Activated CD4-positive, CD25-positive, alpha-beta regulatory T cell treated with anti-CD3 and anti-CD28 coated beads, Interleukin-2, amount 50 U/mL, for 24 hours (primary cell): ENCODE measurements at places on chromosomes 5 and 9.

DNA sequence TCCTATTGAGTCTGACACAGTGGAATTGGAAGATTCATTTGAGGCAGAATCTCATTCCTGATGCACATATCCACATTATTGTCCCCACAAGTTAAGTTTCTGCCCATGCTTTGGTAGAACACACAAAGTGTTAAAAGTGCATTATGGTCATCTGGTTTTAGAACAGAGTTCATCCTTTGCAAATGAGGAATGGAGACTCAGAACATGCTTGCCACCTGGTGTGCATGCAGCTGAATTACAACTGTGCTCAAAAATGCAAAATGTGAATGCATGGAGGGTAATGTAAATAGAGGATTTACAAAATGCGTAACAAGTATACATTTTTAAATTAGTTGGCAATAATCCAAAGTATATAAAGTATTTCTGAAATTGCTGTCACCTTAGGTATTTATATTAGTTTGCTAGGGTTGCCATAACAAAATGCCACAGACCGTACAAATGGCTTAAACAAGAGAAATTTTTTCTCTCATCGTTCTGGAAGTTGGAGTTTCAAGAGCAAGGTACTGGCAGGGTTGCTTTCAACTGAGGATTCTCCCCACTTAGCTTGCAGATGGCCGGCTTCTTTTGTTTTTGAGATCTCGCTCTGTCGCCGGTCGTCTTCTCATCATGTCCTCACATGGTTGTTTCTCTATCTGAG lies 671.1 kb downstream of the TAF11L14 start:
- ATAC-seq: no peak

GRCh38 chr9:88488166-88488565 lies 46.8 kb upstream of the NXNL2 start:
- no peak for ATAC-seq

- no peak for ATAC-seq
Measured at GRCh38 chr9:78470216-78470615, 173.3 kb downstream of the PSAT1 start.

GRCh38 chr9:120583958-120584369 lies 4.0 kb upstream of the CDK5RAP2 start:
- no peak for ATAC-seq

DNA sequence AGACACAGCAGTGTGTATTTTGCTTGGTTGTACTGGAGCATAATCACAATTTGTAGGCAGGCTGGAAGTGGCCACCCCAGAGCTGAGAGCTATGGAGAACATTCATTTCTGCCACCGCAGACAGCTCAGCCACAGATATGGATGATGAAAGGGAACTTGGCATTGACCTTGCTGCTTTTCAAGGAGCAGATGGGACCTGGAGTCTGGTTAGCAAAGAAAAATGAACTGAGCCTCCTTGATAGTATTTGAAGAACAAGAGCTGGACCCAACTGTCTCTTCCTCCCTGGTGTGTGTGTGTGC lies 395.2 kb upstream of the ZNF462 start:
- no peak for ATAC-seq

DNA sequence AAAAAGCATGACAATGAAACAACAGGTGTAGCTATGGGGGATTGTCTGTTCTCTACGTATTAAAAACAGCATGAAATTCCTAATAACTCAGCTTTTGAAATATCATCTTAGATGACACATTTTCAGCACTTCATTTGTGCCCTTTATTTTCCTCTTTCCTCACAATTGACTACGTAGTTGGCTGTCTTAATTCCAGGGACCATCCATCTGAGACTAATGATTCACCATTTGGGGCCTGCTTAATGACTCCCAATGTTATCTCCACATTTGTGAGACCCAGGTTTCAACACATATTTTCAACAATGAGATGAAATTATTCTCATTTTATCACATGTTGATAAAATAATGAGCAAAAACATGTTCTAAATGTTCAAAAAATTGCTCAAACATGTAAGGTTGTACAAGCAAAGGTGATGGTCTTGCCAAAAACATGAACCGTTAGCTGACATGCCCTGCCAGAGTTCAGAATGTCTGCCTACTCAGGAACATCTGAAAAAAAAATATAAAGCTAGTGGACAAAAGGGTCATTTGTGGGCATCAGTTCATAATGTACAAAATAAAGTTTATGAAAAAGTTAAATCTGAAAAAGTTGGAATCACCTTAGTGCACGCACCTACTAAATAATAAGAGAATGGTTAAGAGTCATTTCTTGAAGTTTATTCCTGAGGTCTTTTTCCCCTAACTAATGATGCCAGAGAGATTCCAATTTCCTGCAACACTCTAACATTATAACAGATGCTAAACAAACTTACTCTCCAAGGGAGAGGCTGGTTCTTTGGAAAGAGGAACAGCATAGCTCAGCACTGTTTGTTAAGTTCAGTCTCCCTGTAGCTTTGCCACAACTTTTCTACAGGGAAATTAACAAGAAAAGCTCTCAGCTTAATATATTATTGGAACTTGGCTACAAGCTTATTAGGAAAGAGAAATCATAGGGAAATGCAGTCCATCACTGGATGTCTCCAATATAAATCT lies 275.5 kb downstream of the SPOCK1 start:
- ATAC-seq: no peak

DNA sequence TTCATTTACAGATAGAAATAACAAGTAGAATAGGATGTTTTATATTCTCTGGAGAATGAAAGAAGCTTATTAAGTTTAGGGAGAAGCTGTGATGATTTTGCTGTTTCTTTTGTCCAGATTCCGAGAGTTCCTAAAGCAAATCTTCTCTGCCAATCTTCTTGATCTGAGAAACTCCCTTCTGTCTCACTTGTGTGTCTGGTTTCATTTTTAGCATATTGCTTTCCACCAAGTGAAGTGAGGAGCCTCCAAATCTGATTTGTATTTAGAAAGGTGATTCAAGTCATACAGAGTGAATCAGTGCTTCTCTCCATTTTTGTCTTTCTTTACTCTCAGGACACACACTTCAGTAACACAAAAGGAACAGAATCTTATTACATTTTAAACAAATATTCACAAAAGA lies 48.4 kb downstream of the STX17 start:
- ATAC-seq: peak; percentile 82

DNA sequence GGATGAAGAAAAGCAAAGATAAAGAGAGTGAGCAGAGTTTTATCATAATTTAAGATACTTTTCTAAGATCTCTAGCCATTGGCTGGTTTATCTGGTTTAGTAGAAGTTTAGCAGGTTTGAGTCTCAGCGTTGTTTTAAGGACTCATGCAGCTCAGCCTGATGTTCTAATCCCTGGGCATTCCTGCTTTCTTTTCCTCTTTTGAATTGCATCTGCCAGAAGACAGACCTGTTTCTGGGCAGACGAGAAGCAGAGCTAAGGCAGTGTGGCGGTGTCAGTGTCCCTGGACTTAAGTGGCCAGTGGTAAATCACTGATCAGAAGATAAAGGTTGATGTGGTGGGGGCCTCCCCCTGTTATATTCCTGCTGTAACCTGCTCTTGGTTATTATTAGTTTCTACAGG lies 138.6 kb downstream of the ADCY2 start:
- ATAC-seq: no peak

GRCh38 chr5:157351802-157352092 lies 85.8 kb downstream of the CYFIP2 start:
- ATAC-seq: peak; percentile 12

DNA sequence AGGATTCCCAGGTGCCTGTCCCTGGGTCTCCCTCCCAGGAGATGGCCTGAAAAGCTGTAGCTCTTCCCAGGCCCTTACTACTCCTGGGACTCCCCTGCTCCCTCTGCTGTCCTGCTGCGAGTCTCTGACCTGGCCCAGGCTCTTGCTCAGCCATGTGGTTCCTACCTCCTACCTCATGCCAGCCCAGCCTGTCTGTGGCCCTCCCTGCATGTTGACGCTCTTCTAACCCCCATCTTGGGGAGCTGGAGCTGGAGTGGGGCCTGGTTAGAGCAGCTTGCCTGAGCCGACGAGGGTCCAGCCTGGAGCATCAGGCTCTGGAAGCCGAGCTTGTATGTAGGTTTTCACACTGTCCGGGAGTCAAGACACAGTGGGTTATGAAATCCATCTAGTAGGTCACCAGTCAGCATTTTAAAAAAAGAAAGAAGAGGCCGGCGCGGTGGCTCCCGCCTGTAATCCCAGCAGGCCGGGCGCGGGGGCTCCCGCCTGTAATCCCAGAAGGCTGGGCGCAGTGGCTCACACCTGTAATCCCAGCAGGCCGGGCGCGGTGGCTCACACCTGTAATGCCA lies 244.4 kb downstream of the FANCC start:
- ATAC-seq: no peak

- ATAC-seq: no peak
Measured at GRCh38 chr5:146345578-146346366, 7.1 kb downstream of the POU4F3 start.

GRCh38 chr5:41891066-41891707 lies 13.0 kb upstream of the RIMOC1 start:
- no peak for ATAC-seq

- ATAC-seq: no peak
Measured at GRCh38 chr9:80491086-80491696, 919.4 kb downstream of the TLE4 start.

GRCh38 chr5:135308752-135309151 lies 90.3 kb downstream of the MACROH2A1 start:
- no peak for ATAC-seq

GRCh38 chr5:61052882-61053281 lies 107.9 kb downstream of the NDUFAF2 start:
- ATAC-seq: peak; percentile 35

- ATAC-seq: peak; percentile 25
Measured at GRCh38 chr9:96022445-96023051, 147.1 kb downstream of the ERCC6L2 start.

DNA sequence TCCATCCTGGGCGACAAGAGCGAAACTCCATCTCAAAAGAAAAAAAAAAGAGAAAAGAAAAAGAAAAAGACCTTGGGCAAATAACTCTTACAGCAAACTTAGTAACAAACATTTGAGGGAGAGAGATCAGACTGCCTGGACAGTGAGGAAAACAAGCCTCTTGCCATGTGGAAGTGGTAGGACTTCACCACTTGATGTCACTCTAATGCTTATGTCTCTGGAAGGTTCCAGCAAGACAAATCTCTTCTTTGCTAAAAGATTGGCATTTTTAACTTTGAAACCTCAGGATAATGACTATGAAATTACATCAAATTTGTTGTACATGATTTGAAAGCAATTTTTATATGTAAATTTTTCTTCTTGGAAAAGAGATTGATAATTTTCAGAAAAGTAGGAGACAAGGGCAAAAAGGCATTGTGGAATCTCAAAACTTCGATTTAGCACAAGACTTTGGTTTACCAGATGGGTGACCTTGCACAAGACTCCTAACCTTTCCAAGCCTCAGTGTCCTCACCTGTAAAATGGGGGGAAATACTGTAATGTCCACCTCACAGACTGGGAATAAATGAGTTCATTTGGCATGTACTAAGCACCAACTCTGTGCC lies 5.4 kb downstream of the ACTL7B start:
- no peak for ATAC-seq

GRCh38 chr9:109475526-109475925 lies 22.6 kb downstream of the PTPN3 start:
- no peak for ATAC-seq

- ATAC-seq: no peak
Measured at GRCh38 chr5:159566832-159567231, 236.5 kb upstream of the IL12B start.

- no peak for ATAC-seq
Measured at GRCh38 chr9:95953986-95954385, 78.5 kb downstream of the ERCC6L2 start.

DNA sequence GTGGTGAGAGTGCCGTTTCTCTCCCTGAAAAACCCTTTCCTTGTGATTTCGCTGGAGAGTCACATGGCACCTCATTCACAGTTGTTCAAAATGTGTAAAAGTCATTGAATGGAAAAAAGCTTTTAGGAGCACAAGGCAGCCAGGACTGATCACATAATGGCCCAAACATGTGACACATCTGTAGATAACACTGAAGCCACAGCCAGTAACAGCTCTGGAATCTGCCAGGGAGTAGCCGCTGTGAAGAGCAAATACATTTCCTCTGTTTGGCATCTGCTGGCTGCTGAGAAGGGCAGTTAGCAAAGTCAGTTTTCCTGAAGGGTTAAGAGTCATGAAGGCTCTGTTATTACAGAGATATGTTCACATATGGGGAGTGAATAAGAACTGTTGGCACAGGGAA lies 271.8 kb downstream of the NNT start:
- ATAC-seq: no peak

DNA sequence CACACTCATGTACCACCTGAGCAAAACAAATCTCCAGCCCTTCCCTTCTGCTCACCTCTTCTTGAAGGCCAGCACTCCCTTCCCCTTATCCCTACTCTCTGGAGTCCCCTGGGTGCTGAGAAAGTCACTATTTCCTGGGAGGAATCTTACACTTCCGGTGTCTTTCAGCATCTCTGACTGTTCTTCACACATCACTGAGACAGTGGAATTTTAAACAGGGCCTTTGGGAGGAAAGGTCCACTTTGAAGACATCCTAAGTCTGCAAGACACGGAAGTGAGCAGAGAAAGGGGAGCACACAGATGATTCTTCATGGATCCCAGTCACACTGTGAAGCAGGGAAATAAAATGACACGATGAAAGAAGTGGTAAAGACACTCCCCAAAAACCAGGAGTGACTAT lies 25.6 kb downstream of the FRMD3 start:
- no peak for ATAC-seq

GRCh38 chr9:126490214-126490631 lies 123.5 kb upstream of the LMX1B start:
- ATAC-seq: no peak

DNA sequence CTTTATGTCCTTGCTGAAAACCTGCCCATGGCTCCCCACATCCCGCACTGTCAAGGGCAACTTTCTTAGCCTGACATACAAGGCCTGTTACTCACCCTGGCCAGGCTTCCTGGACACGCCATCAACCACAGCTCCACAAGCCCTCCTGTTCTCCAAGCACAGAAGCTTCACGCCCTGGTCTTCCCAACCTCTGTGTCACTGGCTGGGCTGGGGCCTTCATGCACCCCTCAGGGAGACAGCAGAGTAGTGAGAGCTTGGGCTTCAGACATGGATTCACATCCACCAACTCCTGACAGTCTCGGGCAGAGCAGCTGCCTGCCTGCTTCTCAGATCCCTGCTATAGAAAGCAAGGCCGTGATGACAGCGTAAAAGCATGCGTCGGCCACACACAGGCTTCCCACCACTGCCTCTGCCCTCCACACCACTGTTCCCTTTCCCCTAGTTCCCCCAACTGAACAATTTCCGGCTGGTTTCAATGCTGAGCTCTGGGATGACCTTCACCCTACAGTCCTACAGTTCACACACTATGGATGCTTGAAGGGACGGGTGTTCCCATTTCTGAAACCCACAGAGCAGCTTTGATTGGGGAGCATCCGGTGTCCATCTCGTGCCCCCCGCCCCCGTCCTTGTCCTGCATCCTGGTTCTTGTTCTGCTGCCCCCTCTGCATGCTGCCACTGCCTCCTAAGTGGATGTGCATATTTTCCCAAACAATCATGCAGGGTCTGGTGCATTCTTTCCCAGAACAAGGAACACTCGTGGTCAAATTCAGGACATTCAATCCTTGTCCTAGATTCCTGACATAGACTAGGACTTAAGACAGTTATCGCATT lies 33.4 kb upstream of the ADAMTS2 start:
- ATAC-seq: no peak

- peak; percentile 66 for ATAC-seq
Measured at GRCh38 chr5:55440188-55440646, 94.5 kb downstream of the PLPP1 start.

- no peak for ATAC-seq
Measured at GRCh38 chr9:34793428-34793827, 83.5 kb upstream of the CCL21 start.
